ENCODE measurements at places on chromosomes 5 and 9.

GRCh38 chr5:132405646-132406045, 36.1 kb downstream of the SLC22A5 start:
- no peak for DNase-seq

GRCh38 chr9:121169094-121169601, 32.5 kb downstream of the RAB14 start:
- DNase-seq = no peak

DNA sequence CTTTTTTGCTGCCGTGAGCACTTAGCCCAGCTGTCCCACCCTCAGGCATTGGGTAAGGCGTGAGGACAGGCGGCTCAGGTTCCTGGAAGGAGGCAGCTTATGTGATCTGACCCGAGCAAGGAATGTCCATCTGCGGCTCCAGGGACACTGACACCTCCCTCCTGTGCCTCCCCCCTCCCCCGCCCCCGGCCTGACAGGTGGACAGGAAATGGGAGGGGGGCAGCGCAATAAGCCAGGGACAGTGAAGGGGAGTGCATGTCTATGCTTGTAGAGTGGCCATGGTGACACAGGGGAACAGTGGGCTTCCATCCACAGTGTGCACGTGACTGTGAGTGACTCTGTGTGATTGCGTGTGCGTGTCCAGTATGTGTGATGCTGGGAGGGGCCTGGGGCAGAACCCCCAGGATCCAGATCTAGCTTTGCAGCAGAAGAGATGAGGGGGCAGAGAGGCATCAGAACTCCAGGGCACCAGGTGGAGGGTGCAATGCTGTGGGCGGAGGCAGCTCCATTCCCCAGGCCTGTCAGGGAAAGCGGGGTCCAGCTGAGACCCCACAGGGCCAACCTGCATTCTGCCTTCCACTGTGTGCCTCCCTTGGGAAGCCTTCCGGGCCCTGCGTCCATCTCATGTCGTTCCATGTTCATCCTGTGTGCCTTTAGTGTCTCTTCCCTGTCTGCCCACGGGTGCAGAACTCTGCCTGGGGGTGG, 30.5 kb downstream of the CNTFR start:
- DNase-seq = no peak

DNA sequence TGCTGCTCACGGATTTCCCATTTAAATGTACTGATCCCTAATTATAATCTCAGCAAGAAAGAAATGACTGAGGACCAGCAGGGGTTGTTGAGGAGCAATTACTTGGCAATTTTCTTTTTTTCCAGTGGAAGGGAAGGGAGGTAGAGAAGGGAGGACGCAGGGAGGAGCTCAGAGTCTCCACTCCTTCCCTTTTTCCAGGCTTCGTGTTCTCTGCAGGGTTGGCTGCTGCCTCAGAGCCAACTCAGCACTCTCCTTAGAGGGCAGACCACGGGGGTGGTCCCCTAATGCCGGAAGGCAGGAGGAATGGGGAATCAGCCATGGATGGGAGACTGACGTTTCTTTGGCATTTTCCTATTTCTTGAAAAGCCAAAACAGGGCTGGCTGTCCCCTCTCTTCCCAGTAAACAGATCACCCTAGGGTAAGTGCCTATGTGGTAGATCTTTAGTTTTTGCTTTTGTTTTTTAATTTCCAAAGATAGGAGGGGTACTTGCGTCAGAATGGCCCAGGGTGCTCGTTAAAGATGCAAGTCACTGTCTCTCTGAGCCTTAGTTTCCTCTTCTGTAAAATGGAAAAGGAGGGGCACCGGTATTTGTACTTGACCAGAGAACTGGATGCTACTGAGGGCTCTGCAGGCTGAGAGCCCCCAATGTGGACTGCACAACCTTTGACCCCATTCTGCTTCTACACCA, 39.6 kb upstream of the LCP2 start:
- no peak for DNase-seq

GRCh38 chr5:120942596-120943350, 478.7 kb downstream of the PRR16 start:
- no peak for DNase-seq

DNA sequence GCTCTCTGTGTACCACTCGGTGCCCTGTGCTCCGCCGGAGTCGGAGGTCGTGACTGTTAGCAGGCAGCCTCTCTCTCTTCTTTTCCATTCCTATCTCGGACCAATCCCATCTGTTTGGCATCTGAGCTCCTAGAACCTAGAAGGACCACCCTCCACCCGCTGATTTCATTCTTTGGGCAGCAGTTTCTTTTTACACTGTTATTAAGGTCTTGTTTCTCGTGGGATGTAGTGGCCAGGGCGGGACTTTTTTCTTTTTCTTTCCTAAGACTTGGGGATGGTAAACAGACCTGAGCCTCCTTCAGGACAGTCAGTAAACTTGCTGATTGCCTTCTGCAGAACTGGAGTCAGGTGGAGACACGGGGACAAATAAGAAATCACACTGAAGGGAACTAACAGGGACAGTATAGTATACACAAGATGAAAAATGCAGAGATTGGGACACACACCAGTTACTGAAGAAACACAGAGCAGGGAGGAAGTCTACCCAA, 500 bp downstream of the URM1 start:
- DNase-seq = no peak

GRCh38 chr5:109468288-109468676, 58.5 kb upstream of the PJA2 start:
- DNase-seq = no peak

DNA sequence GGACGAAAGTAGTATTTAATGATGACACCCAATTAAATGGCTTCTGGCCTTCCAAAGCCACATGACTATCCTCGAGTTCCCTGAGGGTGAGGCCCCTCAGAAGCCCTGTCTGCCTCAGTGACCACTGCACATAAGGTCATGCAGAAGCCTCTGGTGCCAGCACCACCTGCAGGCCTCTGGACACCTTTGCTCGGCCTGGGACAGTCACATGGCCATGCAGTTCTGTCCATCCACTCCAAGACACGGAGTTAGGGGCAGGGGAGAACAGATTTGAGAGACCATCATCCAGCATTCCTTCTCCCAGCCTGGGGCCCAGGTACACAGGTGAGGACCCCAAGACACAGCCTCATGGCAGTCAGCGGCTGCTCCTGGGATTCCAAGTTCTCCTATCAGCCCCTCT, 145.0 kb downstream of the ROR2 start:
- no peak for DNase-seq

DNA sequence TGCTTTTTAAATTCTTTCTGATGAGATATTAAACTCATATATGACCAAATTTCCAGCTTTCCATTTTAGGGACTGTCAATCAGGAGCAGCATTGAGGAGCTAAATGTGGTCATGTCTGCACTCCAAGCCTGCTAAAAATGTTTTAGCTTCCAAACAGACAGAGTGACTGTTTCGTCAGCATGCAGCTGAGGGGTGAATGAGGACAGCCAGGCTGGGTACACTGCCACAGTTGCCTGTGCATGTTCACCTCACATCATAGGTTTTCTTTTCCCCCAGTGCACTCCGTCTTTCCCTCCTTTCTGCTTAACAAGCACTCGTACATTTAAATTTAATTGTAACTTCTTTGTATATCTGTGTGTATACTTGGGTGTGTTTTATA, 138.1 kb downstream of the ARRDC3 start:
- DNase-seq = no peak

DNA sequence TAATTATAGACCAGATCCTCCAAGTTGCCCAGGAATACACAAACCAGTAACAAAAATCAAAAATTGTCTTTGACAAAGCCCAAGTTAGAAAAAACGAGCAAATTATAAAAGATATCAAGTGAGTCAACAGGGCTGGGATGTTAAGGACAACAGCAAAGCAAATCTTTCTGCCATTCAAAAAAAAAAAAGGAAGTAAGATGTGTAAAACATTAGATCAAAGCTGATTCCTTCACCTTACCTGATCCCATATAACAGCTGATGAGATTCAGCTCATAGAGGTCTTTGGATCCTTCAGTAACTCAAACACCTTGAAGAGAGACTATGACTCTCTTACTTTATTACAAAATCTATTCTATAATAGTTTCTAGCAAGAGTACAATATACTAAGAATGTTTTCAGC, 100.9 kb downstream of the STRBP start:
- no peak for DNase-seq

DNA sequence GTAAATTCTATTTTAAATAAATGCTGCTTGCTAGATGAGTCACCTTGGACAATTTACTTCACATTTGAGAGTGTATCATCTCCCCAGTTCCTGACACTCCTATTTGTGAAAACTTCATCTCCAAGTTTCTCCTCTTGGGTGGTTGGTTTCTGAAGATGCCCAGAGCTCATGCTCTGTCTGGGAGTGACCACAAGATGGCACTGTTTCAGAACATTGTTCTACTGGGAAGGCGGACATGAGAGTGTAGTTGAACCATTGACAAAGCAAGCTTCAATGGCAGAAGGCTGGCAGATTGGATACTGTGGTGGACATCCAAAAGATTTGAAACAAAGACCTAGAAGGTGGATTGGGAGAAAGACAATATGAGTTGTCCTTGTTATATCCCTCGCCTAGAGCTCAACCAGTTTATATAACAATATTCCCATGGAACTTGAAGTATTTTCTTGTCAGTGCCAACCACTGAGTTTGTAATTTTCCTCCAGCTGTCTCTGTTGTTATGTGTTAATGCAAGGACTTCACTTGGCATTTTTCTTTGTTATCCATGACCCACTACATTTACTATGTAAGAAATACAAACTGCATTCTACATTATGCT, 234.3 kb upstream of the ANKH start:
- peak; percentile 13 for DNase-seq

GRCh38 chr9:23492126-23493002, 333.7 kb downstream of the ELAVL2 start:
- DNase-seq = peak; percentile 5

DNA sequence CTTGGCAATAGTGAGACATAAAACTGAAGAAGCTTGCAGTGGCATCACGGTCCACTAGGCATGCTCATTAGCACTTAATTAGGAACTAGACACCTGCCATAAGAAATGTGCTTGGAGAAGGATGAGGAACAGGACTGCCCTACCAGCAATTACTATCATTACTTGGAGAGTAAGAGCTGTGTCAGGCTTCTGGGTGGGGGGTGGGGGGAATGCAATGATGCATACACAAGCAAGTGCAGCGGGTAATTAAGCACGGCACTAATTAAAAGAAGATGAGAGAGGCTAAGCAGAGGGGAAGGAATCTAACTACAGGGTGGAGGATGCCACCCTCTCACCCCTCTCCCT, 53.1 kb downstream of the TLE1 start:
- DNase-seq = no peak

DNA sequence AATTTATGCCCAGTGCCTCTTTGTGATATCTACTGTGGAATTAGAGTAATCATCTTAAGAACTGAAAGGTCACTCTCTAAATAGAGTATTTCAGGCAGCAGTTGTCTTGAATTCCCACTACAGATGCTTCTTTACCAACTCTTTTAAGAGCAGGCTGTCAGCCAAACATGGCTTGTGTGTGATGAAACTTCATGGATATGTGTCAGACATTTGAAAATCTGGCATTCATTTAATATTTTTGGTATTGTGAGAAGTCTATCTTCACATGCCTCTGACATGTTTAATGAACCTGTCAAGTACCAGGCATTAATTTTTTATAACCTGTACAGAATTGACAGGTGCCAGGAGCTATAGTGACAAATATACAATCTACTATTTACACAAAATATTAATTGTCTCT, 318.6 kb downstream of the CDH9 start:
- no peak for DNase-seq

GRCh38 chr9:69996967-69997366, 46.7 kb upstream of the MAMDC2 start:
- no peak for DNase-seq

Data from NCI-H2081 treated with DMSO at 0.1 percent for 48 hours (cell line).